ENCODE measurements at places on chromosomes 12 and 14.

GRCh38 chr12:9351136-9351535 lies 142.9 kb upstream of the PZP start:
- DNase-seq: no peak

- no peak for DNase-seq
Measured at GRCh38 chr12:4355156-4356040, 24.1 kb downstream of the FGF23 start.

DNA sequence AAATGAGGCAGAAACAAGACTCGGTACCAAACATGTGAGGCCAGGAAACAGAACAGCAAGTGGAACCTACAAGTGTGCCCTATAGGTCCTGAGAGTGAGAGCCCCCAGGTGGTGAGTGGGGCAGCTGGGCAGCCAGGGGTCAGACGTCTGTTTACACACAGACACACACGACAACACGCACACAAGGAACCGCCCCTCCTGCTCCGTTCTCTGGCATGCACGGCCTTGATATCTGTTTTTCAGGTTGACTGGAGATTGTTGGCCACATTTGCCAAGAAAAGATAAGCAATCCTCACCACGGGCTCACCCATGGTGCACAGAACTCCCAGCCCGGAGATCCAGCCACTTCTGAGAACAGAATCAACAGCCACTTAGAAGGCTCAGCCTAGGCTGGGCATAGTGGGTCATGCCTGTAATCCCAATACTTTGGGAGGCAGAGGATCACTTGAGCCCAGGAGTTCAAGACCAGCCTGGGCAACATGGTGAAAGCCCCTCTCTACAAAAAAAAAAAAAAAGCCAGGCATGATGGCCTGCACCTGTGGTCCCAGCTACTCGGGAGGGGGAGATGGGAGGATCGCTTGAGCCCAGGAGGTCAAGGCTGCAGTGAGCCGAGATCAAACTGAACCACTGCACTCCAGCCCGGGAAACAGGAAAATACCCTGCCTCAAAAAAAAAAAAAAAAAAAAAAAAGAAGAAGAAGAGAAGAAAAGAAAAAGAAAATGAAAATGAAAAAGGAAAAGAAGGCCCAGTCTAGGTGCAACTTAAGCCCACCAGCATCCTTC lies 19.4 kb upstream of the EIF5 start:
- no peak for DNase-seq

GRCh38 chr14:72775923-72776554 lies 117.9 kb downstream of the DPF3 start:
- DNase-seq: no peak
